ENCODE measurements at places on chromosomes 11 and 22.

DNA sequence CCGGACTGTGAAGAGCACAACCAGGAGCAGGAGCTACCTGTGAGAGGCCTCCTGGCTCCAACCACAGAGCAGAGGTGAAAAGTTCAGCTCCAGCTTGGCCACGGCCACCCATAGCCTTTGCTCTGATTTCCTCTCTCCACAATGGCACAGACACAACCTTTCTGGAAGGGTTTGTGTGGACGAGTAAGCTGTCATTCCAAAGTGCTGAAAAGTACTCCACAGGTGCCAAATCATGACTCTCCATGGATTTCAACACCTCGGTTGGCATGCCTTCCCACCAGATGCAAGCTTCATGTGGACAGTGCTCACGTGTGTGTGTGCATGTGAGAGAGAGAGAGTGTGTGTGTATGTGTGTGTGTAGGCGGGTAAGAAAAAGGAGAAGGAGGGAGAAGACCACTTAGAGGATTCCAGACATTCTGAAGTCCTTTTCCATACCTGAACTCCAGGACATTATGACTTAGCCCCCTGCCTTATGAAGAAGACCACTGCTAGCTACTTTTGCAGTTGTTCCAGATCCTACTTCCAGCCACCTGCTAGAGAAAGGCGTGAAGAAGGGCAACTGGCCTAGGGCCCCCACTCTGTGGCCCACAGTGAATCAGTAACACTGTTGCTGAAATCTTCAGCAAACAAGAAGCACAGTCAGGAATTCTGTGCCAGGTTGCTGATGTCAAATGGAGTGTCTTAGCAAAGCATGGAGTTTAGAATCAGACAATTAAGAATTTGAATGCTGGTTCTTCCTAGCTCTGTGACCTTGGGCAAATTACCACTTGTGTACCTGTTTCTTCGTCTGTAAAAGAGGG lies 13.9 kb upstream of the NAV2 start:
- DNase-seq: no peak

GRCh38 chr22:33819743-33820142 lies 100.5 kb downstream of the LARGE1 start:
- no peak for DNase-seq

DNA sequence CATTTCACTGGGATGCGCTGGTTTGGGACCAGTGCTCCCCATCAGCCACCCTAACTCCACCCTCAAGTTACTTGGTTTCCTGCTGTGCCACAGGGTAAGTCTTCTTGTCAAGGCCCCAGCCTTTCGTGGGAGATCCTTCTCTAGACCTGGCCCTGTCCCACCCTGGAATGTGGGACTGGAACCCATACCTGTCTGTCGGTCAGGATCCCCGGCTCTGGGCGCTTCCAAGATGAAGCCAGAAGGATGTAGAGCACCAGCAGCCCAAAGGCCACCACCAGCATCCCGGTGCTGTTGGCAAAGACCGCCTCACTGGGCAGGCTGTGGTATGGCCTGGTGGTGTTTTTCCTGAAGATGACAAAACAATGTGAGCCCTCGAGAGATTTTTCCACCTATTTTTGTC lies 10.9 kb downstream of the CYB561A3 start:
- no peak for DNase-seq

DNA sequence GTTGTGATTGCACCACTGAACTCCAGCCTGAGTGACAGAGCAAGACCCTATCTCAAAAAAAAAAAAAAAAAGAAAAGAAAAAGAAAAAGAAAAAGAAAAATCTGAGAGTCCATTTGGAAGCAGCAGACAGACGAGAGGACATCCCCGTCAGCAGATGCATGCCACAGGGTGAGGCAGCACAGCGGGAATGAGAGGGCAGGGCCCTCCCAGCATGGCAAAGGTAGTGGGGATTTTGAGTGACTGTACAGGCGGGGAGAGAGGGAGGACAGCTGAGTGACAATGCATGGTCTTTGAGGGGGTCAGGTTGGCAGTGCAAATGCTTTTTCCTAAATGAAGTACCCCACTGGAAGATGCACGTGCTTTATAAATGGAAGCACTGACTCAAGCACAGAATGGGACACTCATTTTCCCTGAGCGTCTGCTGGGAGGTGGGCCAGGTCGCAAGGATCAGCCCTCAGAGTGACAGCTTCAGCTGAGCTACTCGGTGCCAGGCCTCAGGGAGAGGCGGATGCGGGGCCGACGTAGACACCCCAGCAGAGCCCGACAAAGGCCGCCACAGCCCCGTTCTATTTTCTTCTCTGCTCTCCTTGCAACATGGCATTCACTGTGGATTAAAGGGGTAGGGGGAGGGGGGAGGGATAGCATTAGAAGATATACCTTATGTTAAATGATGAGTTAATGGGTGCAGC lies 113.5 kb downstream of the SHANK2 start:
- no peak for DNase-seq

DNA sequence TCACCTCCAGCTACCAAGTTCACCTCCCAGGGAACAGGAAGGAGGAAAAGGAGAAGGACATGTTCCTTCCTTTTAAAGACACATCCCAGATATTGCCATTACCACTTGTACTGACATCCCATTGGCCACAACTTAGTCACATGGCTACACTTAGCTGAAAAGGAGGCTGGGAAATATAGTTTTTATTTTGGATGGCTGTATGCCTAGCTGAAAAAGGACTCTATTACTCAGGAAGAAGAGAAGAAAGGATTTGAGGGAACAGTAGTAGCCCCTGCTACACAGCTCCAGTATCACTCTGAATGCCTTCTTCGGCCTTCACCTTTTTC lies 2.1 kb upstream of the APOA5 start:
- no peak for DNase-seq

DNA sequence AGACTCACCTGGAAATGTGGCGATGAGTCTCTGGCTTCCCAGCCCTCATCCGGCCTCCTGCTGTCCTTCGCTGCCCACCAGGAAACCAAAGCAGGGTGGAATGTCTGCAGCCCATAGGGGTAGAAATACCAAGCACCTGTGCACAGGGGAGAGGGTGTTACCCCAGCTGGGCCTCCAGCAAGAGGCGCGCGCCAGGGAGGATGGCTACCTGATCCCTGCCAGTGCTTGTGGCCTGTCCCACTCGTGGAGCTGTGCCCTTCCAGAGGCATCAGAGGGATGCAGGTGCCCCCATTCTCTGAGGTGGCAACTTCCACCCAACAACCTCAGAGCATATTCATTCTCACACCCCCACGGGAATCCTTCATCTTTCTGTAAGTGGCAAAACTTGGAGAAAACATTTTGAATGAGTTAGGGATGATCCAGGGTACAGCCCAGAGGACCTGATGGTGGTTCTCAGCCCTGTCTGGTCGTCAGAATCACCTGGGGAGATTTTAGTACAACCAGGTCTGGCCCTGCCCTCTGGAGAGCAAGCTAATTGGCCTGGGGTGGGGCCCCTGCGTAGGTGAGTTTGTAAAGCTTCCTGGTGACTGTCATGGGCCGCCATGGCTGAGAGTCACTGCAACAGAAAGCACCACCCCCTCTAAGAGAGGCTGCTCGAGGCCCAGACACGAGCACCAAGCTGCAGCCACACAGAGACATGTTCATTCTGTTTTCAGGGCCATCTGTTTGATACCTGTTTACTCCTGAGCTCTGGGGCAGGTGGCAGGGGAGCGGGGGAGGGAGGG lies 9.9 kb downstream of the SUN2 start:
- DNase-seq: no peak

DNA sequence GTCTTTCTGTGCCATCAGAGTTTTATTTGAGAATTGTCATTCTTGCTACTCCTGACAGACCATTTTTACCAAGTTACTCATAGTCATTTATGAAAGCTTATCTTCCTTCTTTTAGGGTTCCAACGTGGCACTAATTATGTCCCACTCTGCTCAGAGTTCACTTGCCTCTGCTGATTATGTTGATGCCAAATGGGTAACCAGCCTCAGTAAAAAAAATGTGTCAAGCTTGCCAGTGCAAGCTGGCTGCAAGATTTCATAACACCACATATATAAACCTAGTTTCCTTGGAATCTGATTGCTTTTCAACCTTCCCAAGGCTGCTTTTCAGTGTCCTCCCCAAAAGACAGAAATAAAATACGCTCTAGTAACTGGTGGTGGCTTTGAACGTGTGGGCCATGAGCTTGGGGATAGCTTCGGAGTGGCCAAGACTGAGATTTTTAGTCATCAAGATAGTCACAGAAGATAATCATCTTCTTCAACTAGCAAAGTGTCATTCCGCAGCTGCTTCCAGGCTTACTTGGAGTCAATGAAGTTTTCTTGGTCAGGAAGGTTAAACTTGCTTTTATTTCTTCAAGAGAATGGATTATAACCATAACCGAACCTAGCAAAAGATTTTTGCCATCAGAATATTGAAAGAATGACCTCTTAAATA lies 29.5 kb upstream of the APOA1 start:
- no peak for DNase-seq

DNA sequence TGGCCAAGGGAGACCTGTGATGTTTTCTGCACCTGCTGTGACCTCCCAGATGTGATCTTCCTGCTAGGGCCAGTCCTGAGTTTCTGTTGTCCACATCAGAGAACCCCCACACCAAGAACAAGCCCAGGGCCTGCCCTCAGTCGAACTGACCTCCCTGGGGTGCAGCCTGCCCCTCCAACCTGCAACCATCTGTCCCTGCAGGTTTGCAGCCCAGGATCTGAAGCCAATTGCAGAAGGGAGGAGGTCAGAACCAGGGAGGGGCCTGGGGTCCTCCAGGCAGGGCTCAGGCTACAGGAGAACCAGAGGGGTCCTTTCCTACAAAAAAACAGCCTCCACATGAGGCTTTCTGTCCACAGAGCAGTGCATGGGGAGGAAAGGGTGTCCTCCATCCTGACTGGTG lies 807 bp downstream of the TRIM3 start:
- no peak for DNase-seq

DNA sequence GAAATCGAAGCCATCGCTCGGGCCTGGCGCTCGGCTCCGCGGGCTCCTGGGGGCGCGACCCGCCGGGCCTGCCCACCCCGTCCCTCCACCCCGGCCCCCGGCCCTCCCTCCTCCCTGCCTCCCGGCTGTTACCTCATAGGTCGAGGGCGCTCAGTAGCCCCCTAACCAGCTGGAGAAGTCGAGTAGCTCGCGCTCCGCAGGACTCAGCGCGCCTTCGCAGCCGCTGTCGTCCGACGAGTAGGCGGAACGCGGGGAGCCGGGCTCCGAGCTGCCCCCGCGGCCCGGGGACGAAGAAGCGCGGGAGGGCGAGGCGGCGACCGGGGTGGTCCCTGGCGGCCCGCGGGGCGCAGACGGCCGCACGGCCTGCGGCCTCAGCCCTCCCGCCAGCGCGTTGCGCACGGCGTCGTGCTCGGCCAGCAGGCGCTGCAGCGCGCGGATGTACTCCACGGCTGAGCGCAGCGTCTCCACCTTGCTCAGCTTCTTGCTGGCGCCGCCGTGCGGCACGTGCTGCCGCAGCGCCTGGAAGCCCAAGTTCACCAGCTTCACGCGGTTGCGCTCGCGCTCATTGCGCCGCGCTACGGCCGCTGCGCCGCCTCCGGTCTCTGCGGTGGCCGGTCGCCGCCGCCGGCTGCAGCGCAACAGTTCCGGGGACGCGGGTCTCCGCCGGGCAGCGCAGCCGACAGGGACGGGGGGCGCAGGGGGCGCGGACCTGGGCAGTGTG lies 627 bp downstream of the ASCL2 start:
- no peak for DNase-seq

- DNase-seq: peak; percentile 72
Measured at GRCh38 chr11:70556884-70557741, 158.8 kb downstream of the CTTN start.

DNA sequence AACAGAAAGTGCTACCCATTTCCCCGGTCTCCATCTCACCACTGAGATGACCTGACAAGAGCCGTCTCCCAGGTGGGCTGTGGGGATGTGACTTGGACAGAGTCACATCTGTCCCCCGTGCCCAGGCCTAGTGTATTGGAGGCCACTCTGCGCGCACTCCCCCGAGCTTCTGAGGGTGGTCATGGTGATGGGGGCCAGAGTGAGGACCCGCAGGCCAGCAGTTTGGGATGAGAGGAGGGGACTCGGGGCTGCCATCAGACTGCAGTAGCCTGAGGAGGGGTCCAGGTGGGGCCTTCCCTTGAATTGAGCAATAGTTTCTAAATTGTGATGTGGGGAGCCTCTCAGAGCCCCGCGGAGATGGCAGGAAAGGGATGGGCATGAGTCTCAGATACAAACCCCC lies 852.6 kb downstream of the TBC1D22A start:
- DNase-seq: no peak

GRCh38 chr11:12381875-12382274 lies 4.5 kb downstream of the PARVA start:
- no peak for DNase-seq

DNA sequence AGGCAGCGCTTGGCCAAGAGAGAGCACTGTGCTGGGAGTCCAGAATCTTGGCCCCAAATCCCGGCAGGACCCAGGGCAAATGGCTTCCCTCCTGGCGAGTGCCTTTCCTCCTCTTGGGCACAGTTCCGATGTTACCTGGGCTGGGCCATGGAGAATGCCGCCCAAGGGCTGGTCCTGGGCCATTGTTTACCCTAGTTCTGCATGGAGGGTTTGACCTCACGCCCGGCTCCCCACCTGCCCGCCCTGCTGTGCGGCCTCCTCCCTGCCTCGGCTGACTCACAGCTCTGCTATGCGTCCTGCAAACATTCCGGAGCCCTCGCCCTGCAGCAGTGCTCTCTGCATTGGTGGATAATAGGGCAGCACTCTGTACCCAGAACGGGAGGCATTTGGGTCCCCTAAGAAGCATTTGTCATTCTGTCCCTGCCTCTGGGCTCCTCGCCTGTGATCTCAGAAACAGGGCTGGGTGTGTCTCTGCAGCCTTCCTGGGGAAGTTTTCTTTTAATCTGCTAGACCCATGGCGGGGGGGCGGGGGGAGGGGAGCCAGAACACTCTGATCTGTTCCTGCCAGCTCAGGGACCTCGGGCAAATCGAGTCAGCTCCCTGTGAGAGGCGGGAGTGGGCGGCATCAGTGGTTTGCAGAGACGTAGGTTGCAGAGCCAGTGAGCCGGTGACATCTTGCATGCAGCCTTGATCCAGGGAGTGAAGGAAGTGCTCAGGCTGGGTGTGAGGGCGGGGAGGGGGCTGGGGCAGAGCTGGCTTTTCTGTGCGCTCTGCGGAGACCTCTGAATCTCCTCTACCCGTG lies 32.9 kb upstream of the SMIM38 start:
- peak; percentile 96 for DNase-seq

DNA sequence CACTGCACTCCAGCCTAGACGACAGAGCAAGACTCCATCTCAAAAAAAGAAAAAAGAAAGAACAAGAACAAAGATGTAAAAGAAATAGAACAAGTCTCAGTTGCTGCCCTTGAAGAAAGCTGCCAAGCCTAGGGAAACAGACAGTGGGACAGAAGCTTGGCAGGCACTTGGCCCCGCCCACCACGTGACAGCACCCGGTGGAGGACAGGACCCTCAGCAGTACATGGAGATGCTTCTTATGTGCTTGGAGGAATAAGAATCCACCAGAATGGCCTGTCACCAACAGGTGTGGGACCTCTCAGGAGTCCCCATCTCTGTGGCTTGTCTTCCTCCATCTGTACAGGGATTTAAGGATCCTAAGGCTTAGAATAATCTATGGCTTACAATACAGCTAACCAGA lies 7.6 kb upstream of the TMPRSS6 start:
- DNase-seq: no peak

GRCh38 chr22:20299746-20300136 lies 20.1 kb downstream of the DGCR6L start:
- no peak for DNase-seq

- no peak for DNase-seq
Measured at GRCh38 chr11:30153008-30153407, 77.8 kb upstream of the FSHB start.

Measured in RCC 7860 (cell line).